ENCODE measurements at places on chromosomes 1 and 21.

DNA sequence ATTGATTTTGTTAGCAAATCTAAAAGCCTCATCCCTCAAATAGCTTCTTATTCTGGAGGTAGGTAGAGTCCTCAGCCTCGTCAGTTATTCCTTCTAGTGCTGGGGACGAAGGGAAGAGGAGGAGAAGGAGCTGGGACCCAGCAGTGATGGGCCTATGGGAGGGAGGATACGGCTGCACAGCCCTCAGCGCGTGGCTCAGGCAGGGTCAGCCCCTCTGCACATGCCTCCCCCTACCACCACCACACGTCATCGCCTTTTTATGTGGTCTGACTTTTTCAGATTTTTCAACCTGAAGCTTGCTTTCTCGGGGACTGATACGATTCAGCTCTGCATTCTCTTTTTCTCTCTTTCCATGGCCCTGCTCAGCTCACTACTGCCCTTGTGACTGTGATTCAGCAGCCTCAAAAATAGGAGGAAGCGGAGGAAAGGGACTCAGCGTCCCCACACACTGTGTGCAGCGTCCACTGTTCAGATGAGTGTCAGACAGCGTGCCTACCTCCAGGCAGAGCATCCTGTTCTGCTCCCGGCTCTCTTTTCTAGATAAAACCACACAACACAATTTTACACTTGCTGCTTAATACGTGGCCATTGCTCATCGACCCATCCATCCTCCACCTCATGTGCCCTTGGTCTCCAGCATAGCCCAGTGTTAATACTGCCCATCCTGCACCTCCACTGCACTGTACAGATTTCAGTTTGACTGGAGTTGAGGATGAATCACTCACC, 827 bp downstream of the OR2B11 start:
- DNase-seq = no peak

GRCh38 chr1:46458190-46458589, 31.4 kb upstream of the DMBX1 start:
- DNase-seq = no peak

DNA sequence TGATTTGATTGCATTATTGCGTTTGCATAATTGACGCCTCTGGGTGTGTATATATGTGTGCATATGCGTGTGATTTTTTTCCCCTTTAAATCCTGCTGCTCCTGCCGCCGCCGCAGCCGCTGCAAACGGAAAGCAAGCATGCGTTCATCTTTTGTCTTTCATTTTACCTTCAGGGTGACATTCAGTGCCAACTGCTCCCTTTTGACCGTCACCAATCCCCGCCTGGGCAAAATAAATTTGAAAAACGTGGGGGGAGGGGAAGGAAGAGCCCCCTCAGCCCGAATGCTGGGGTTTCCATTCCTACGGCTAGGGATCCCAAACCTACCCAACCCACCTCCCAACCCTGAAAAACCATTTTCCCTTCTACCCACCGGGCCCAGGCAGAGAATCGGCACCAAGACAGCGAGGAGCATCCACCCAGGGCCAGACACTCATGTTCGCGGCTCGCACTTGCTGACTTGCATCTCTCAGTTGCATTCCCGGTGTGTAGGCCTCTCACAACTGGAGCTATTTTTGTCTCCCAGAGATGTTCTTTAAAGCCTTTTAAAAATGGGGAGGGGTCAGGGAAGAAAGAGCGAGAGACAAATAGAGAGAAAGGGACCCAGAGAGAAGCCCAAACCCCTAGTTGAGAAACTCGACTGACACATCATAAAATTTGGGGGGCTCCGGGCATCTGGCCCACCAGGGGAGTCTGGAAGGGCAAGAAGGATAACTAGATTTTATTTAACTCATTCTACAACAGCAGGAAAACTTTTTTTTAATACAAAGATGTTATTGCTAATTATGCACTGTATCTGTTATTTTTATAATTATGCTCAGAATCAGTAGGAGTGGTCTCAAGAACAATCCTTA, 367.1 kb upstream of the ESRRG start:
- DNase-seq = no peak

- no peak for DNase-seq
Observed at GRCh38 chr1:190367200-190367599, 110.5 kb downstream of the BRINP3 start.

GRCh38 chr21:35611708-35612132, 448.6 kb downstream of the SETD4 start:
- DNase-seq = no peak

DNA sequence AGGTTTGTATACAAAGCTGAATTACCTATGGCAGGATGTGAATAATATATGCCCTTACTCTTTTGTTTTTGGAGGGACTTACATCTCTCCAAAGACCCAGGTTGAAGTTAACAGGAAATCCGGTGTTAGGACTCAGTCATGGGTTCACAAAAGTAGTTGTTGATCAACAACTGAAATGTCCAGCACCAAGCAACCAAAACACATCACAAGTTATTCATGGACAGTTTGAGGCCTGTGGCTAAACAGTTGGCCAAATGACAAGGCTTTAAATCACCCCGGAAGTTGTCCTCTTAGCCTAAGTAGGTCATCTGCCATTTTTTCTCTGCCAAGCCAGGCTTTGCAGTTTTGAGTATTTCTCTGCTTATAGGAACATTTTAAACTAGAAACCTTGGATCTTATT, 89.9 kb downstream of the CD247 start:
- no peak for DNase-seq

GRCh38 chr1:6580593-6581409, 1.0 kb downstream of the ZBTB48 start:
- no peak for DNase-seq

GRCh38 chr1:159653201-159653600, 61.2 kb downstream of the CRP start:
- DNase-seq = no peak

DNA sequence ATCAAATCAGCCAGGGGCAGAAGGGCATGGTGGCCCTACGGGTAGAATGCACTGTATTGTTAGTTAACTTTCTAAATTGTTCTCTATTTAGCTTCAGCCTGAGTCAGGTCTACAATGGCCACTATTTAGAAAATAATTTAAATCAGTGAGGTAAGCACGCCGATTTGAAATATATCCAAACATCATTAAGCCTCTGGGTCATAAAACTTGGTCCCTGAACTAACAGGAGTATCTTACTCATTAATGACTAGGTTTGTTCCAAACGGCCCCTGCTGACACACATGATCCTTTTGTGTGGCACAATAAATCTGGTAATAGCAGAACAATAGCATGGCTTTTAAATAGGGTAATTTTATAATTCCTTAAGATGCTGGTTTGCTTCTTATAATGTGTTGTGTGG, 48.4 kb downstream of the STX6 start:
- no peak for DNase-seq

- no peak for DNase-seq
Observed at GRCh38 chr21:27674041-27674615, 707.2 kb upstream of the ADAMTS5 start.

GRCh38 chr1:218048828-218049420, 236.2 kb upstream of the RRP15 start:
- no peak for DNase-seq

DNA sequence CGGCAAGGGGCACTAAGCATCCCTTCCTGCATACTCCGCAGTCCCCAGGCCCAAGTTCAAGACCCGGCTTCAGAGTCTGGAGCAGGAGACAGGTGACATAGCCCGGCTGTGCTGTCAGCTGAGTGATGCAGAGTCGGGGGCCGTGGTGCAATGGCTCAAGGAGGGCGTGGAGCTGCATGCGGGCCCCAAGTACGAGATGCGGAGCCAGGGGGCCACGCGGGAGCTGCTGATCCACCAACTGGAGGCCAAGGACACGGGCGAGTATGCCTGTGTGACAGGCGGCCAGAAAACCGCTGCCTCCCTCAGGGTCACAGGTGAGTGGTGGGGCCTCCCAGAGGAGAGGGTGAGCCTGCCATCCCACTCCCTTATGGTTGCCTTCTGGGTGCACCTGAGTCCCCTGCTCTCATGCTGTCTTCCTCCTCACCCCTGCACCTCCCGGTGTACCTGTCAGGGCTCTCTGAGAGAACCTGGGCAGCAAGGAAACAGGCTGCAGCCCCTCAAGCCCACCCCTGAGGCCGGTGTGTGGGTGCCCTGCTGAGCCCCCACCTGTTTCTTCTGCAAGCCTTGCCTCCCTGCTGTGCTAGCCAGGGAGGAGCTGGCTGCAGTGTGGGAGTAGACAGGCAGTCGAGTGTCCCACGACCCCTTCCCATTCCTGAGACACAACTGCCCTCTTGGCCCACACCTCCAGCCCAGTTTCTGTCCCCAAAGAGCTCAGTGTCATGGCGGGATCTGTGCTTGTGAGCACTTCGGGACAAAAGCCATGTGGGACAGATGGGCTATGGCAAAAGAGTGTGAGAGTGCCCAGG, 99.2 kb downstream of the TRIM11 start:
- no peak for DNase-seq

DNA sequence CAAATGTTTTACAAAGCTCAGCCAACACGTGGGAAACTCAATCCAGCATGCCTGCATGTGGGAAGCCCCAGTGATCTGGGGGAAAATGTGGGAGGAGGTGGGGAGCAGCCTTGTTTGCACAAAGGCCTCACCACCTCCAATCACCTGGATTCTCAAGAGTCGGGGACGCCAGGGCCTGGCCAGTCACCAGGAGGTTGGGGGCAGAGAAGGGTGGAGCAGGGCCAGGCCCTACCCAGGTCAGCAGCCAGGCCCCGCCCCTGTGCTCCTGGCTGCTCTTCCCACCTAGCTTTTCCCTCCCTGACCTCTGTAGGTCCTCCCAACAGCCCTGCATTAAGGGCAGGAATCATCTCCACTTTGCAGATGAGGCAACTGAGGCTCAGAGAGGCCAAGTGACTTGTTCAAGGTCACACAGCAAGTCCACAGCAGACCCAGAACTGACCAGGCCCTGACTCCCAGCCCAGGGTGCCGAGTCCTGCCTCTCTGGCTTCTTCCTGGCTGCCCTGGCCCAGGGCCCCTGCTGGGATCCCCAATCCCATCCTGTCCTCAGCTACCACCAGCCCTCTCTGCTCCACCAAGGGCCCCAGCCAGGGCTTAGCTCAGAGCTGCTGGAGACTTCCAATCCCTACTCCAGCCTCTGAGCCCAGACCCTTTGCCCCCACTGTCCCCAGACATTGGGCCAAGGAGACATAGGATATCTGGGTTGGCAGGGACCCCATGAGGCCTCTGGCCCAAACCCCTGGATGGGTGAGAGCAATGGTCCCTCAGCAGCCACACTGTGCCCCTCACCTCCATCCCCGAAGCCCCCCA, 508.6 kb downstream of the PTPRU start:
- DNase-seq = no peak

DNA sequence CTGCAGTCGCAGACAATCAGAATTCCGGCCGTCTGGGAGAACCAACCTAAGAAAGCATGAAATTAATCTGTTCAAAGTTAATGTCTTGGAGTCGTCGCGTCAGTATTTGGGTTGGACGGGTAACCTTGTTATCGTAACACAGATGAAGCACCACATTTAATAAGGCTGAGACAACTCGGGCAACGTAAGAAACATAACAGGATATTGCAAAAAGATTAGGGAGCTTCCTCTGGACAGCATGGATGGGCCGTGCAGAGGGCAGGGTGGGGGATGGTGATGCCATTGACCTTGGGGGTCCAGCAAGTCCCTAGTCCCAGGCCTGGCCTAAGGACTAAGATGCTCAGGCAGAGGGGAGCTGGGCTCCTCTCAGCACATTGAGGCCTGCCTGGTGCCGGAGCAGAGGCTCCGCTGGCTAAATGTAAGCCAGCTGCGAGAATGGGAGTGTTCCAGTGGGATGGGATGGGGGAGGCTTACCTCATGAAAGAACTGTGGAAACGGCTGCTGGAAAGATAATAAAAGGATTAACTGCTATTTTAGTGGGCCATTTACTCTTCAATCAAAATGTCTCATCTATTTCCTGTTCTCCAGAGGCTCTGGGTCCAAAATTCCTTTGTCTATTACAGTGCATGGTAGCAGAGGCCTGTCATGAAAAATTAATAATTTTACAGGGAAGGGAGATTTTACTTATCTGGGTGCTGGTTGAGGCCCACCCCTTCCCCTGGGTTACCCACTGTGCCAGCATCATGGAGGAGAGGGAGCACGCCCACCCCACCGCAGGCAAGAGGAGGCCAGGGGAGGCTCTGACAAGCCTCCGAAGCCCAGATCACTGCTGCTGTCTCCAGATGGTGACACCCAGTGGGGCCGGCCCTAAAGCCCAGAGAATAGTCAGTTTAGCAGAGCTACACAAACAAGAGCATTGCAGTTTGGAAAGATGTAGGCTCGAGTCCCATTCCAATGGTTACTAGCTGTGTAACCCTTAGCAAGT, 131.6 kb downstream of the DMRTB1 start:
- no peak for DNase-seq

DNA sequence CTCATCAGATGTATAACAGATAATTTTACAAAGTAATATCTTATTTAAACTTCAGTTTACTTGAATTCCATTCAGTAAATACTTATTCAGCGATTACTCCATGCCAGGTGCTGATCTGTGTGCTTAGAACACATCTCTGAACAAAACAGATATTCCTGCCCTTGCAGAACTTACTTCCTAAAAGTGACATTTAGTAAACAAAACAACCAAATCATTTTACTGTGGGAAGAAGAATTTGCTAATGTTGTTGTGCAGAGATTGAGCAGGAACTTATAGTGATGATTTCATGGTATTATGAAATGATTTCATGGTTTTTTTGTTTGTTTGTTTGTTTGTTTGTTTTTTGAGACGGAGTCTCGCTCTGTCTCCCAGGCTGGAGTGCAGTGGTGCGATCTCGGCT, 39.3 kb upstream of the WLS start:
- no peak for DNase-seq

- DNase-seq = peak; percentile 49
Observed at GRCh38 chr21:42939582-42940413, 14.4 kb upstream of the ERVH48-1 start.

DNA sequence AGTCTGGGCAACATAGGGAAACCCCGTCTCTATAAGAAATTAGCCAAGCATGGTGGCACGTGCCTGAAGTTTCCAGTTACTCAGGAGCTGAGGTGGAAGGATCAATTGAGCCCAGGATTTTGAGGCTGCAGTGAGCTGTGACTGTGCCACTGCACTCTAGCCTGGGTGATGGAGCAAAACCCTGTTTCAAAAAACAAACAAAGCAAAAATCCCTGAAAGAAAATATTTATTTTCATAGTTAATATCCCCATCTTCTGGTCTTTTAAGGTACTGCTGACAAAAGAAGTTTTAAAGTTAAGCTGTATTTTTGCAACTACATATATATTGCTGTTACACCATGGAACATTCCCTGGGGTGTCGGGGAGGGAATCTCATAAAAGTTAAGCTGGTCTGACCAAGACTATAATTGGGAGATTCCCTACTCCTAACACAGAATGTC, 26.0 kb downstream of the VAMP4 start:
- no peak for DNase-seq

GRCh38 chr1:62904856-62905225, 120.9 kb downstream of the ATG4C start:
- no peak for DNase-seq

- DNase-seq = peak; percentile 61
Observed at GRCh38 chr1:92858564-92859399, 26.9 kb downstream of the RPL5 start.

- DNase-seq = no peak
Observed at GRCh38 chr1:85356130-85356529, 79.7 kb upstream of the BCL10 start.

All from SJSA1 (cell line).